ENCODE measurements at places on chromosomes 4 and X. TPM values are rescaled to one million over a fixed set of nuclear protein-coding genes. Genes with fewer than 3 reads are reported as not detected.

DNA sequence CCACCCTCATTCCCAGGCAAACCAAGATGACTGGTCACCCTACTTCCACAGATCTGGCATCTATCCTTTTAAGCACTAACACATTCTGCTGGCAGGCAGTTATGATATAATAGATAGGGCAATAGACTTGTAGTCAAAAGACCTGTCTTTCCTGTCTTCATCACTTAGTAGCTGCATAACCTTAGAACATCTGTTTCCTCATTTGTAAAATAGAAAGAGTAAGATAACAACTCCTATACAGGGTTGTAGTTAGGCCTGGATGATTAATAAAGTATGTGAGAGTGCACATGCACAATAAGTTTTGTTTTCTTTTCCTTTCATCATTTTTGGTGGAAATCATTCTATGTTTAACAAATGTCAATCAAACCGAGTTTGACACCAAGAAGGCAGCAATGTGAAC is 72.1 kb downstream of the GPR82 start:
- ATAC-seq: peak; percentile 55

DNA sequence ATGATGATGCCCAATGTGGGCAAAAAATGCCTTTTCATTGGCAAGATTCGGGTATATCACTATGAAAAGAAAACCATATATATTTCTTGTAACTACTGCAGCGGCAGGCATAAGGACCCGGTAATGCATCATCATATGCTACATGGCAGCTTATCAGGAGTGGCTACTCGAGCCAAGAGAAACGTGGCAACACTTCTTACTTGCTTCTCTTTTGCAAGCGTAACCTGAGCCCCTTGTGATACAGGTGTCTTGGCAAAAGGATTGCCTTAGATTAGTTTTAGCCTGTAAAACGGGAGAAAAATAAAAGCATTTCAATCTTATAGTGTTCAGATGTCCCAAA is 280.3 kb downstream of the SPRY1 start:
- peak; percentile 62 for ATAC-seq

DNA sequence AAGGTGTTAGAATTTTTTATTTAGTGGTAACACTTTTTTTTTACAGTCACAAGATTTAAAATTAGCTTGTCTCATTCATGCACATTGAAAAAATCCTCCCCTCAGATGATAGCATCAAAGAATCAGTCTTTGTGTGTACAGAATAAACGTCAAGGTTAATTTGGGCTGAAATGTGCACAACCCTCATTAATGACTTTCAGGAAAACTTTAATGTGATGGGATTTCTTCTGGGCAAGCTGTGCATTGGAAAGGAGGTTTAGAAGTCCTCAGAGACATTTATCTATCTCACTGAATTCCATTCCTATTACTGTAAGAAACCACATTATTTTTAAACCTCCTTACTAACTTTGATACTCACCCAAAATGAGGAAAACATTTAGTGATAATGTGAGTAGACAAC is 88.2 kb upstream of the TECRL start:
- ATAC-seq: no peak

- ATAC-seq: no peak
These were observed 648 bp downstream of the GPC4 start for GRCh38 chrX:133414406-133415275.

Gene UGT2A3
- not detected for total RNA-seq
